ENCODE measurements at places on chromosomes 16 and 17. TPM values are rescaled to one million over a fixed set of nuclear protein-coding genes. Genes with fewer than 3 reads are reported as not detected.

- no peak for DNase-seq
These were observed 42.4 kb upstream of the FBXO47 start for GRCh38 chr17:39009581-39010001.

DNA sequence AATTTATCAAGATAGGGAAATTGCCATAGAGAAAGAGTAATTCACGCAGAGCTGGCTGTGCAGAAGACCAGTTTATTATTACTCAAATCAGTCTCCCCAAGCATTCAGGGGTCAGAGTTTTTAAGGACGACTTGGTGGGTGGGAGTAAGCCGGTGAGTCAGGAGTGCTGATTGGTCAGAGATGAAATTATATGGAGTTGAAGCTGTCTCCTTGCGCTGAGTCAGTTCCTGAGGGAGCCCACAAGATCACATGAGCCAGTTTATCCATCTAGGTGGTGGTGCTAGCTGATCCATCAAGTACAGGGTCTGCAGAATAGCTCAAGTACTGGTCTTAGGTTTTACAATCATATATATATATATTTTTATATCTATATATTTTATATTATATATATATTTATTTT is 6.0 kb upstream of the AQP8 start:
- DNase-seq, result no peak

GRCh38 chr17:39264119-39264518 is 38.4 kb upstream of the STAC2 start:
- no peak for DNase-seq

GRCh38 chr16:19610200-19610599 is 54.7 kb downstream of the VPS35L start:
- DNase-seq, result no peak

- no peak for DNase-seq
These were observed 48.5 kb downstream of the IRF8 start for GRCh38 chr16:85947230-85948137.

DNA sequence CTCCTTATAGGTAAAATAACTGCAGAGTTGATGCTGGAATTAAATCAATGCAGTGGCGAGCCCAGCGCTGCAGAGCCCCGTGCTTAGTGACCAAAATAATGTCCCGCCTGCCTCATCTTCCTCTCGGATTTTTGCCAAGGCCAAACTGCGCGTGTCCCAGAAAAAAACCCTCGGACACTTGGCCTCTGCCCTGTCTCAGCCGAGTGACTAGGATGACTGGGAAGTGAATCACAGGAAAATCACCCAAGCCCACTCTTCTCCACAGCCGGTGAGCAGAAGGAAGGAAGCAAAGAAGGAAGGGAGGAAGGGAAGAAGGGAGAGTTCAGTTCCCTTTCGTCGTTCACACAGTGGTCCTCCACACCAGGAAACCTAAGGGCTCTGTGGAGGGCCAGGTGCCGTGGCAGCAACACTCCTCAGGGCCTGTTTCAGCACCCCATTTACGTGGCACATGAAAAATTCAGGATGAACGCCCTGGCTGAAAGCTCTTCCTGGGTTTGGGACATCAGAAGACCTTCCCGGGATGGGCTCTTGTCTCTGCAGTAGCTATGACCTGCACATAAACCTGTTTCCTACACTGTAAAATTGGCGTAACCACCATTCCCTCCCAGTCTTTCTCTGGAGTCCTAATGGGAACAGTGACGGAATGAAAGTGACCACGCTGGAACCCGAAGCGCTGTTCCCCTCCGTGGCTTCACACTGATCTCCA is 25.4 kb upstream of the HOXB13 start:
- DNase-seq, result no peak

GRCh38 chr17:60095381-60095780 is 16.7 kb upstream of the HEATR6 start:
- no peak for DNase-seq

DNA sequence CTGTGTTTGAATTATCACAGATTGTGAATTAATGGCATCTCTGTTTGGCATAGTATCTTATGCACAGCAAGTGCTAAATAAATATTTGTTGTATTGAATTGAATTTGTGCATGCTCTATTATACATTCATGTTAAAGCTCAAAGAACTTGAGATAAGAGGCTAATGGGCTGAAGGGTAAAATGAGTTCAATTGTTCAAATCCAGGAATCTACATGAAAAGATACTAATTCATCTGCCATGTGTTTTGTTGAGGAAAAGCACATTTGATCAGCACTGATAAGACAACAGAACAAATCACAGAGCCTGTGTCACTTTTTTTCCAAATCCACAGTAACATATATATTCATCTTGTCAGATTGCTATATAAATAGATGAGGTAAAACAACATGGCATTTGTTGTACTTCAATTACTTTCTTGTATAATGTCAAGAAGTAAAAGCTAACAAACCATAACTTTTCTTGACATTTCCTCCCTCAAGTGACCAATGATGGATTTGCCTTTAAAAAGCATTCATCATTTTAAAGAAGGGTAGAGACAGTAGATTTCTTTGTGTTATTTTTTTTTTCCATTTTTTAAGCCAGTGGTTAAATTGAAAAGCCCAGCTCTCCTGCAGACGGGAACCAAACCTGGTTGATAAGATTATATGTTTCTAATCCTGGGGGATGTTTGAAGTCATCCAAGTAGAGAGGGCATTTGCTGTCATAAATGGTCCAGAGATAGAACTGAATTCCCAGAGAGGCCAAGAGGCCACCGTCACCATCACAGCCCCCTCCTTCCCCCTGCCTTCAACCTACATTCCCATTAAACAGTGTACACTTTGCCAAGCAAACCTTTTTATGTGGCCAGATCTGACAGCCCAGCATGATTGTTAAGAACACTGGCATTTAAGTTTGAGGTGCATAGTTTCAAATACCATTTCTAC is 123.0 kb downstream of the CHD9NB start:
- no peak for DNase-seq

DNA sequence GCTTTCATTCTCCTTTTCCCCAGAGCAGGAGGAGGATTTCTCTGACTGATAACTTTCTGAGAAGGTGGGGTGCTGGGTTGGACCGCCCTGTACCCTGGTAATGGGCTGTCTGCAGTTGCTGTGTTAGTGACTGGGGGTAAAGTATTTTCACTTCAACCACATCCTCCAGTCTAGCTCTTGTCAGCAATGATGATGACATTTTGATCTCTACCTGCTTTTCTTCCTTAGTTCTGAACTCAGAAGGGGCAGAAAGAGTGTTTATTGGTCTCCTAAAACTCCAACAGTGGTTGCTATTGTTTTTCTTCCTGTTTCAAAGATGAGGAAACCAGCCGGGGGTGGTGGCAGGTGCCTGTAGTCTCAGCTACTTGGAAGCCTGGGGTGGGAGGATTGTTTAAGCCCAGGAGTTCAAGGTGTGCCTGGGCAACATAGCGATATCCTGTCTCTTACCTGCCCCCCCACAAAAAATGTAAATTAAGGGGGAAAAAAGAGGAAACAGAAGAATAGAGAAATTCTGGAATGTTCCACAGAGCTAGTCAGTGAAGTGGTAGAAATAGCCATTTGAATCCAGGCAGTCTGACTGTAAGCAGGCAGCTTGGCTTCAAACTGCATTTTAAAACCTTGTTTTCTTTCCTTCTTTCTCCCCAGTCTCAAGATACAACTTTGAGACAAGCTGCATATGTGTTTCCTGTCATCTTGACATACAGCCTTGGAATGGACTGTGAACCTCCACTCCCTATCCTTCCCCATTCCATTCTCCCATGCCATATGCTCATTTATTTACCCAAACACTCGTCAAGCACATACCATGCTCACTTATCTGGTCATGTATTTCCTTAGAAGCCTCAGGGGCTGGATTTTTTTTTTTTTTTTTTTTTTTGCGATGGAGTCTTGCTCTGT is 3.3 kb upstream of the N4BP1 start:
- no peak for DNase-seq

DNA sequence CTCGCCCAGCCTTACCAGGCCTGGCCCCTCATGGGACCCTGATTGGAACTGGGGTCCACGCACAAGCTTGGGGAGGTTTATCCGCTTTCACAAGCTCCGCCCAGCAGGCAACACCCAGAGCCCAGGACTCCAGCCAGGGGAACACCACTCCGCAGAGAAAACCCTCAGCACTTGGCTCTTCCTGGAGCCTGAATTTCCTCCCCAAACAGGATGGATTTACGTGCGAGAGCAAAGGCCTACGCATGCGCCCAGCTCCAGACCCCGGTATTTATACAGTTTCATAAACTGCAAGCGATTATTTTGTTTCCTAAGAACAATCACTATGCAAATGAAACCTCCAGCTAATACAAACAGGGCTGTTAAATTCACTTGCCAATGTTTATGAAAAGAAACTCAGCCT is 22.8 kb downstream of the ZNF423 start:
- no peak for DNase-seq

DNA sequence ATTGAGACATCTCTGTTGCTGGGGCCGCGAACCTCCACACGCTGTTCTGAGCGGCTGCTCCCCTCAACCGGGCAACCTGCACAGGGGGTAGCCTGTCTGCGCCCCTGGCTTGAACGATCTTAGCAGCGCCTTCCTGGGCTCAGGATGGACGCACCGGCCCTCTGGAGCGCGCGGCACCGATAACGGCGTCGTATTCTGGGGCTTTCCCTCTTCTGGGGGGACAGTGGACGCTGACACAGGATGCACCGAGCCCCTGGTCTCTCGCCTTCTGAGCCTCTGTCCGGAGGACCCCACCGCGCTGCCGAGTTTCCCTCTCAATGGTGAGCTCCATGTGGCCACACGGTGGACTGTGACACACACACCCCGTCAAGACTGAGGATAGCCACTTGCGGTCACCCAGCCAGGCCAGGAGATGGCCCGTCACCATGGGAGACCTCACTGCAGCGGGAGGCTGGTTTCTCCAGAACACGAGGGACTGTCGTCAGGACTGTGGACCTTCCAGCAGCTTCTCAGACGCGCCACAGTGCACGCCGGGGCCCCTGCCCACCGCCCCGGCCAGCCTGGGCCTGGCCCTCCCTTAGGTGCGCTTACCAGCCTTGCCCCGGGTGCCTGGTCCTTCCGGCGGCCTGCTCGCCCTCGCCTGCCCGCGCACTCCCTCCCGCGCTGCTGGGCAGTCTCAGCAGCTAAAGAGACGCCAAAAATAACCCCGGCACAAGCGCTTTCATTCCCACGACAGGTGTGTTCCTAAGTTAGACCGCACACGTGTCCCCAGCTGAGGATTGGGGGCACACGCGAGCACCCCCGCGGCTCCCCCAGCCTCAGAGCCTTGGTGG is 30.0 kb upstream of the PABPN1L start:
- no peak for DNase-seq

DNA sequence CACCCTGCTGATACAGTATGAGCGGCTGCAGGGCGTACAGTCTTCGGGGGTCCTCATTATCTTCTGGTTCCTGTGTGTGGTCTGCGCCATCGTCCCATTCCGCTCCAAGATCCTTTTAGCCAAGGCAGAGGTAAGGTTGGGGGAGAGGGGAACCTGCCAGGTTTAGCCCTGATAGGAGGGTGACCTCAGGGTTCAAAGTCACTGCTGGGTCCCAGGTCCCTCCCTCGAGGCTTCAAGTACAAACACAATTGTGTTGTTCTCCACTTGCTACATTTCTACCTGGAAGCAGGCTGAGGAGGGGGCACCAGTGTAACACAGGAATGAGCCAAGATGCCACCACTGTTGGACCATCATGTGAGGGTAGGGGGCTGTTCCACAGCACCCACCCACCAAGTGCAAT is 22.4 kb downstream of the ABCC3 start:
- no peak for DNase-seq

- DNase-seq, result no peak
These were observed 77.6 kb downstream of the MMD start for GRCh38 chr17:55343900-55344513.

GRCh38 chr17:17190188-17190587 is 15.9 kb downstream of the PLD6 start:
- DNase-seq, result no peak

DNA sequence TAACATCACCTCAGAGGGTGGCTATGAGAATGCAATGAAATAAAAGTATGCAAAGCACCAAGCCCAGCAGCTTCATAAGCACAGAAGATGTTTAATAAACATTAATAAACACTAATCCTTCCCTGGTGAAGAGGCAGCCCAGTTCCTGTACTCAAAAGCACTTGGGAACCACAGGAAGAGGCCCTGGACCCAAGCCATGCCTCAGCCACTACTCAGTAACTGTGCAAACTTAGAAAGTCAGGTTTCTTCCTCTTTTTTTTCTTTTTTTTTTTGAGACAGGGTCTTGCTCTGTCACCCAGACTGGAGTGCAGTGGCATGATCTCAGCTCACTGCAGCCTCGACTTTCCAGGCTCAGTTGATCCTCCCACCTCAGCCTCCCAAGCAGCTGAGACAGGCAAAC is 5.3 kb downstream of the ARHGAP17 start:
- DNase-seq, result no peak

DNA sequence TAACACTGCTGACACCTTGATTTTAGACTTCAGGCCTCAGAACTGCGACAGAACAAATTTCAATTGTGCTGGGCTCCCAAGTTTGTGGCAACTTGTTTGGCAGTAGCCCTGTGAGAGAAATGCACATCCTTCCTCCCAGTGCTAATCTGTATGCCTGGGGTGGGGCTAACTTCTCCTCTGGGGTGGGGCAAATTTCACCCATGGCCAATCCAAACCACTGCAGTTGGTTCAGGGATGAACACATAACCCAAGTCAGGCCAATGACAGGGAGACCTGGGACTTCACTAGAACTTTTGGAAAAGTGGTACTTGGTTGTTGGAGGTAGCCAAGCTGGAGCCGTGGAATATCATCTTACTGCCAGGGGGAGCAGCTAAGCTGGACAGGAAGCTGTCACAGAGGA is 56.3 kb downstream of the ABCC6 start:
- no peak for DNase-seq

DNA sequence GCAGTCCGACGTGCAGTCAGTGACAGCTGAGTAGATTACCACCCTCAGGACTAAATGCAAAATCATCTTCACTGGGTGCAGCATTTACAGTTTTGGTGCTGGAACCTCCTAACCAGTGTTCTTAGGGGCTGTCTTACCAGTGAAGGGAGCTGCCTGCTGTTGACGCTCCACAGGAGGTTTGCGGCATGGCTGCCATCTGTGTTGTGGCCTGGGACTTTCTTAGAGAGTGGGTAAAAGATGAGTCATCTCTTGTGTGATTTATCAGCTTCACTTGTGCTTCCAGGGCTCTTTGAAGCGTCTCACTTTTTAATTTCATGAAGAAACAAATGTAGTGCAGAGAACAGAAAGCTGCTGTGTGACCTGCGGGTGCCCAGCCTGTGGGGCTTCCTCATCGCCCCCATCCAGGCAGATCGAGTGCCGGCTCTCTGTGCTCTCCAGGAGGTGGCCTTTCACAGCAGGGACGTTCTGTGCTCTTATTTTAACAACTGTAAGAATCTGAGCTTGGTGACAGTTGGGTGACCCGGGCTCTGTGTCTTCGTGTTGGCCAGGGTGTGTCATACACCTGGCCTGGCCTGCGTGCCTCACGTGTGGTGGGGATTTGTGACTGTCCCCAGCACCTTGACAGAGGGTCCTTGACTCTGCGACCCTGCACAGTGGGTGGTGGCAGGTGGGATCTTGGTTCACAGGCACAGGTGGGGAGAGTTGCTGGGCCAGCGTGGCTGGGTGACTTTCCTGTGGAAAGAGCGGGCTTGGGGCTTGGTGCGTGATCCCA is 24.3 kb upstream of the ZNF750 start:
- peak; percentile 47 for DNase-seq

TPSG1 gene
- 0.73 TPM for total RNA-seq

SLC6A2 gene
- 0.64 TPM for total RNA-seq

NEUROD2 gene
- not detected for total RNA-seq

SMIM5 gene
- 2.6 TPM for total RNA-seq

SPATA32 gene
- not detected for total RNA-seq

RNU2-1 gene
- total RNA-seq, result not detected

KRT26 gene
- not detected for total RNA-seq

NACA2 gene
- not detected for total RNA-seq
